Brain microvascular endothelial cell (primary cell): ENCODE measurements at places on chromosomes 4 and X.
A peak's percentile ranks its signal among the peaks of the same experiment; 100 is the strongest.

DNA sequence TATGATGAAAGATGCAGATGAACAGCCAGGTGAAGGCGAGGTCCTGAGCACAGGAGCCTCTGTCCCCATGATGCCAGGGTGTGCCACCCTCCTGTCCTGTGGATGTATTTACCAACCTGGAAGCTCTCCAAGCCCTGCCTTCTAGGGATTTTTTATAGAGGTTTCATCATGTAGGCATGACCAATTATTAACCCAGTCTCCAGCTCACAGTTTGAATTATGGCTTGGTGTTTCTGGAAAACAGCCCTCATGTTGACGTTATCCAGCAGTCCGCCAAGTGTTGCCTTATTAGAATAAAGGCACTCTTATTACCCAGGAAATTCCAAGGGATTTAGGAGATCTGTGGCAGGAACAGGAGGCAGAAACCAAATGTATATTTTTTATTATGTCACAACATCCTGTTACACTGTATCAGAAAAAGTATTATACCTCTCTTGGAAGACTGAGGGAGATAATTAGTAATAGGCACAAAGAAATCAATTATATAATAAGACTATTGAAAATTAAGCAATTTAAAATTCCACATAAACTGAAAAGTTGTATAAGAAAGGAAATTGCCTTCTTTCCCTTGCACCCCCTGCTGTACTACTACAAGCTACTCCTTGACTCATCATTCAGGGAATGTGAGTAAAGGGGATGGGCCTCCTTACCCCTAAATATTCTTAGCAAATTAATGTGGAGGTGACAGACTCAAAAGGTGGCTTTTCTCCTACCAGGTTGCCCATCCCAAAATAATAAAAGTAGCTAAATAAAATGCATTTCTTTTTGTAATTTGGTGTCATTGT lies 129.6 kb downstream of the ZNF330 start:
- peak; percentile 16 for DNase-seq

DNA sequence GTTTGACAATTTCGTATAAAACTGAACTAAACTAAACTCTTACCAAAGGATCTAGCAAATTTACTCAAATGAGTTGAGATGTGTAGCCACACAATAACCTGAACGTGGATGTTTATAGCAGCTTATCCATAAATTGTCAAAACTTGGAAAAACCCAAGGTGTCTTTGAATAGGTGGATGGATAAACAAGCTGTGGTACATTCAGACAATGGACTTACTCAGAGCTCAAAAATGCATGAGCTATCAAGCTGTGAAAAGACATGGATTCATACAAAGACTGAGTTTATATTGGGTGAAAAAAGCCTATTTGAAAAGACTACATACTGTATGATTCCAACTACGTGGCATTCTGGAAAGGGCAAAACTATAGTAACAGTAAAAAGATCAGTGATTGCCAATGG lies 69.5 kb downstream of the LARP1B start:
- no peak for DNase-seq

DNA sequence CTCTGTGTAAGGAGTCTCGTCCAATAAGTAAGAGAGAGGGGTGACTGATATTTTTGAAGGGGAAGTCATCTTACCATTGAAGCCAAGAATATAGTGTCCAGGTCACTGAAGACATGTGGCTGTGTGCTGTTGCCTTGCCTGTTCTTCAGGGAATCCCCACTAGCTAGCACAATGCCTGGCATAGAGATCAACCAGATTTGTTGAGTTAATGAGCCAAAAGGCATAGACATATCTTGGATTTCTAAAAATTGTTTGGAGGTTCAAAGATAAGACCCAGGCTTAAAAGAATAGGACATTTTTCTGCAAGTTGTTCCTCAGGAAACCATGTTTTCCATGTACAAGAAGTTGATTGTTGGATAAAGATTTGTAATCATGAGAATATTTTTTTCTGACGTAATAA lies 119.3 kb upstream of the DKK2 start:
- DNase-seq, result no peak

- no peak for DNase-seq
These were observed 32.4 kb upstream of the UGDH start for GRCh38 chr4:39559626-39560025.

- DNase-seq, result no peak
These were observed 30.2 kb downstream of the PPP2R3B start for GRCh38 chrX:356385-357034.

DNA sequence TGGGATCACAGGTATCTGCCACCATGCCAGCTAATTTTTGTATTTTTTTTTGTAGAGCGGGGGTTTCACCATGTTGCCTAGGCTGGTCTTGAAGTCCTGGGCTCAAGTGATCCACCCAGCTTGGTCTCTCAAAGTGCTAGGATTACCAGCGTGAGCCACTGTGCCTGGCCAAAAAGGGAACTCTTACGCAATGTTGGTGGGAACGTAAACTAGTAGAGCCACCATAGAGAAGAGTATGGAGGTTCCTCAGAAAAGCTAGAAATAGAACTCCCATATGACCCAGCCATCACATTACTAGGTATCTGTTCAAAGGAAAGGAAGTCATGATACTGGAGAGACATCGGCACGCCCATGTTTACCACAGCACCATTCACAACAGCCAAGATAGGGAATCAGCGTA lies 85.9 kb downstream of the PRKX start:
- DNase-seq, result no peak

DNA sequence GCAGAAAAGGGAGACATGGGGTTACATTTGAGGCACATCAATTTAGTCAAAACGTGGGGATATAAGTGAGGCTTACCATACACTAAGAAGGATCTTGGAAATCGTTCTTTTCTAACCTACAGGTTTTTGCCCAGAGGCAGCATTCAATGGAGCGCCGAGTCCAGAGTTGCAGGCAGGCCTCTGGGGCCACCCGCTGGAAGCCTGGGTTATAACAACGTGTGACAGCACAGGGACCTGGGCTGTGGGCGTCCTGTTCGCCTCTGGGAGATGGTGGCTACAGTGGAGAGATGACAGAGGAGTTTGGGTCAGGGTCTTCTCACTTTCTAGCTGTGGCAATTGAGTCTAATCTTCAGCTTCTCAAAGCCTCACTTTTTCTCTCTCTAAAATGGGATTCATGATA lies 53.9 kb downstream of the ENPP6 start:
- DNase-seq, result peak; percentile 34

- DNase-seq, result no peak
These were observed 70.1 kb downstream of the MID1IP1 start for GRCh38 chrX:38871129-38872029.

DNA sequence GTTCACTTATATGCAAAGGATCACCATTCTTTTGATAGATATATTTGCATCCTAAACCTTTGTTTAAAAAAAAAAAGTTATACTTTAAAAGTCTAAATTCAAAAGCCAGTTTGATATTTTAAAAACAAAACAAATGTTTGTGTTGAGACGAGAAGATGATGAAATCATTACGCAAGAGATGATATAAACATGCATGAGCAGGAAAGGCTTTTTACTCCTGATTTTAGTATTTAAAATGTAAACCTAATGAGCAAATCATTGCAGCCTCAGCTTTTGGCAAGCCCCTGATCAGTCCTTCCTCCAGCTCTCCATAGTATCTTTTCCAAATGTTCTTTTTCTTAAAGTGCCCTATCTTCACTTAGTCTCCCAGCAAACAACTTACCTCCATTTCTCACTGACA lies 115.6 kb downstream of the ARAP2 start:
- no peak for DNase-seq
